ENCODE measurements at places on chromosomes 11 and 22.

- DNase-seq = no peak
These were observed 27.8 kb downstream of the TEAD1 start for GRCh38 chr11:12701811-12702592.

DNA sequence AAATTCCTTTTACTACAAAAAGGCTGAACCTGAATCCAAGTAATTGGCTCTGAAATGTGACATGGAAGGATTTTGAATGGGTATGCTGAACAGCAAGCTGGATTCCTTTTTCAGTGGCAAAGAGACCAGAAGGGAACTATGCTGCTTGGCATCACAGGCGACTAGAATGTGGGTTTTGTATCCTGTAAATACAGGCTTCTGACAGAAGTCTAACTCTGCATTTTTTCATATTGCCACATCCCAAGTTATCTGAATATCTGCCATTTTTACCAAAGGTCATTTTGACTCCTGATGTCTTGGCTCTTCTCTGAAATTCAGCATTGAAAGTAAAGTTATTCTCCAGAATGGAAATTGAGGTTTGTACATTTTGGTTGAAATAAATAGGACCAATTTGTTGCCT is 145.7 kb downstream of the ARHGAP42 start:
- no peak for DNase-seq

DNA sequence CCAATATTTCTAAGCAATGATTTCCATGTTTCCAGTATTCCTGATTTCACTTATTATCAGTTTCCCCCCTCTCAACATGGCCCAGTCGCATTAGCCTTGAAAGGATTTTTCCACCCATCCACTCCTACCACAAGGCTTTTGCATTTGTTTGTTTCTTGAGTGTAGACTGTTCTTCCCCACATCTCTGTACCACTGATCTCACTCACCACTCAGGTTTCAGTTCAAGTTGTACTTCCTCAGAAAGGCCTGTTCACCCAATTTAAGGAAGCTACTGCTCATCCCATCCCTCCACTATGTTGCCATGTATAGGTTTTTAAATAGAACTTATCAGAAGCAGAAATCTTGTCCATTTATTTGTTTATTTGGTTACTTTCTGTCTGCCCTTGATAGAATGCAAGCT is 472.3 kb downstream of the FAM181B start:
- DNase-seq = no peak

- DNase-seq = no peak
These were observed 42.4 kb upstream of the RASD2 start for GRCh38 chr22:35498026-35498800.

DNA sequence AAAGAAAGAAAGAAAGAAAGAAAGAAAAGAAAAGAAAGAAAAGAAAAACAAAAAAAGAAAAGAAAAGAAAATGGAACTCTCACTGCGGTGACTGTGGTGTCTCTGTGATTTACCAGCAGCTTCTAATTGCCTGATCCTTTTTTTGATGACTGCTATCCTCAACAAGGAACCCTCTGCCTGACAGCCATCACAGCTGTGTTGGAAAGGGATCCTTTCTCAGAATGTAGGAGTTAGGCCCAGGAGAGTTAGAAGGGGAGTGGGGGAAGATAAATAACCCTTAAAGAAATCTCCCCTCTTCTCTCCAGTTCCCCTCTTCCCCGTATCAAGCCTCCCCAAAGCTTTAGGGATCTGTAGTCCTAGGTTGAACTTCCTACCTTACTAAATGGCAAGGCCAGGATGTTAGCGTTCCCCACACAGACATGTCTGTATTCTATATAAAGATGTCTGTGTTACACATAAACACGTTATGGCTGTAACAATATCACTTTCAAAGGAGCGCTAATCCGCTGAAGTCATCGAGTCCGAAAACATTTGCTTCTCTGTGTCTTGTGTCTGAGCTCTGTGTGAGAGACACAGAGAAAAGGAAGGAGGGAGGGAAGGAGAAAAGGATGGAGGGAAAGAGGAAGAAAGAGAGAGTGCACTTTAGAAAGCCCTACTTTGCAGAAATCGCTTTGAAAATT is 26.8 kb upstream of the WT1 start:
- no peak for DNase-seq

DNA sequence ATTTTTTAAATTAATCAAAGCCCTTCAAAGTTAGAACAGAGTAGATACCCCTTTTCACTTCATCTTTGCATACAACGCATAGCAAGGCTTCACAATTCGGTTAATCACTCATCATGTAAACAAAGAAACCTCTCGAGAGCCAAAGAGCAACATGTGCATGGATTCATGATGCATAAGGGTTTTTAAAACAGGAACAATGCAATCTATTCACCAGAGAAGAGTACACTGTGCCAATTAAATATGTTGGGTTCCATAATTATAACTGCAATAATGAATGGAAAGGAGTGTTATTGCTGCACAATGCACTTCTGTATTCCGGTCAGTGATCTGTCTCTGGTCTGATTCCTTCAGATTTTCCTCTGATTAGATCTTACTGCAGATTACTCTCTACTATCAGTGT is 45.3 kb downstream of the CADM1 start:
- no peak for DNase-seq

DNA sequence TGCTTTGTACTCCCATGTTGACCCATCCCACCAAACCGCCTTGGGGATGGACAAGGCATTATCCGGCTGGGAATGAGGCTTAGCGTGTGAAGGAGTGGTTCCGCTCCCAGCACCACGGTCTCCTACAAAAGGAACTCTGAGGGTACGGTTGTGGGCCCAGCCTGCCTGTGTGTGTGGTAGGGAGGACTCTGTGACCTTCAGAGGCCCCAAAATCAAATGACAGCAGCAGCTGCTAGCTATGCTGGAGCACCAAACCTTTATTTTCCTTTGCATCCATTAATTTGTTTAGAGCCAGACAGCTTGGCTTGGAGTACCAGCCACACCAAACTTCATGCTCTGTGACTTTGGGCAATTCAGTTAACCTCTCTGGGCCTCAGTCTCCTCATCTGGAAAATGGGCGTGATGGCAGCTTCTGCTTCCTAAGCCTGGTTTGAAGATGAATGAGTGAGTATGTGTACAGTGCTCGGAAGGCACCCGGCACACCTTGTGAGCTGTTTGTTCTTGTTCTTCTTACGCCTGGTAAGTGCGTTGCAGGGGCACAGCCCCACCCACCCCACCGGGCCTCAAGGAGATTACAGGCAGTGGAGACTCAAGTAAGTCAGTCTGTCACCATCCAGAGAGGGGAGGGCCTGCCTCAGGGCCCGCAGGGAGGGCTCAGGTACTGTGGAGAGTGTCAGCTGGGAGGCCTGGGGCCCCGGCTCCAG is 25.3 kb downstream of the MB start:
- DNase-seq = no peak

- DNase-seq = no peak
These were observed 173.0 kb upstream of the CADM1 start for GRCh38 chr11:115677190-115677589.

DNA sequence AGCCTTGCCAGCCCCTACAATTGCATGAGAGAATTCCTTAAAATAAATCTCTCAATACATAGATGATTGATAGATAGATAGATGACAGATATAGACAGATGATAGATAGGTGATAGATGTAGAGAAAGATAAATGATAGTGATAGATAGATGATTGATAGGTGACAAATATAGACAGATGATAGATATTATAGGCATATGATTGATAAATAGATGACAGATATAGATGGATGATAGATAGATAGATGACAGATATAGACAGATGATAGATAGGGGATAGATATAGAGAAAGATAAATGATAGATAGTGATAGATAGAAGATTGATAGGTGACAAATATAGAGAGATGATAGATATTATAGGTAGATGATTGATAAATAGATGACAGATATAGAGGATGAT is 564.6 kb downstream of the ETS1 start:
- DNase-seq = no peak
